GM04503 (cell line): ENCODE measurements at places on chromosomes 12 and 14.
A peak's percentile ranks its signal among the peaks of the same experiment; 100 is the strongest.

DNA sequence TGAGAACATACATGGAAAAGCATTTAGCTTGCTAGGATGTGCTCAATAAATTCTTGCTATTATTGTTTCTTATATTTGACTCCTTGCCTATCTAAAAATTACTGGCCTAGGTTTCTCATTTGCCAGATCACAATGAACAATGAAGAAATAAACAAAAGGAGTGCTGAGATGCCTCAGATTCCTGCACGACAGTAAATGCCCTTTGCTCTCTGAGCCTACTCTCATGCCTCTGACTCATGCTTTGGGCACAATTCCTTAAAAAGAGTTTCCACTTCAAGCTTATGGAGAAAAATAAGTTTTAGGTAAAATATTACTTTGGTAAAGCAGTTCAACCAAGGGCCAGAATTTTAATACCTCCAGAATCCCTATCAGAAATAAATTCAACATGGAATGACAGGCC, 30.9 kb downstream of the GRIN2B start:
- DNase-seq, result no peak

GRCh38 chr14:79967453-79967852, 243.9 kb downstream of the DIO2 start:
- no peak for DNase-seq

DNA sequence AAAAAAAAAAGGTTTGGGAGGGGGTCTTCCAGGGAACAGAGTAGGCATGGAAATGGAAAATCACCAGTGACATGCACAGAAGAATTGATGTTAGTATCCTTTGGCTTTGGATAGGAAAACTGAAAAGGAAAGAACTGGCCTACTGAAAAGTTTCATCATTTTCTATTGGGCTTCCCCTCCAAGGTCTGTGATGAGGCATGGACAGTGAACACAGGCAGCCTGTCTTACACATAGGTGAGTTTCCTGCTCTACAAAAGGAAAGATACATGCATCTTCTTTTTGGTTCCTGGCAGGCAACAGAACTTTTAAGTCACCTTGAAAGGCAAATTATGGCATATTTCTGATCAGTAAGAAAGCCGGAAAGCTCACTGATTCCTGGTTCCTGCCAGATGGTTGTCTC, 5.8 kb downstream of the BMAL2 start:
- no peak for DNase-seq

- peak; percentile 50 for DNase-seq
Observed at GRCh38 chr12:108526482-108527165, 11.5 kb downstream of the FICD start.
